Skin of body (tissue), 3 donors: ENCODE measurements at places on chromosomes 5 and 9. TPM values are rescaled to one million over a fixed set of nuclear protein-coding genes. Genes with fewer than 3 reads are reported as not detected.

The MSX2 gene
- 10.9 TPM for total RNA-seq

The TAF1L gene
- total RNA-seq: under 0.01 TPM

The LCN10 gene
- not detected for total RNA-seq

The TAF11L7 gene
- not detected for total RNA-seq

The NKD2 gene
- total RNA-seq: 12.7 TPM

The PCDHB3 gene
- total RNA-seq: 2.7 TPM

The NPR3 gene
- total RNA-seq: 33.7 TPM

The SURF2 gene
- total RNA-seq: 9.3 TPM
